Endothelial cell (in vitro differentiated cells): ENCODE measurements at places on chromosomes 13 and 19. TPM values are rescaled to one million over a fixed set of nuclear protein-coding genes. Genes with fewer than 3 reads are reported as not detected.

DNA sequence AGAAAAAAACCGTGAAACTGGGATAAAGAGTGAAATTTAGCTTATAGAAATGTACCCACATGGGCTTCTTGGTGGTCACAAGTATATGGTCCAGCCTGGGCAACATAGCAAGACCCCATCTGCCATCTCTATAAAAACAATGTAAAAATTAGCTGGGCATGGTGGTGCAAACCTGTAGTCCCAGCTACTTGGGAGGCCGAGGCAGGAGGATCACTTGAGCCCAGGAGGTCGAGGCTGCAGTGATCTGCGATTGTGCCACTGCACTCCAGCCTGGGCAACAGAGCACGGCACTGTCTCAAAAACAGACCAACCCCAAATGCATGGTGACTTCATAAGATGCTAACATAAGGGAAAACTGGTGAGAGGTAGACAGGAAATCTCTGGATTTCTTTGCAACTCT, 54.4 kb downstream of the GNG7 start:
- no peaks in the 10 kb centered on the region for H3K4me1 ChIP-seq
- H3K27me3 ChIP-seq = peaks cover 7% of the 10 kb centered on the region
- no peak for DNase-seq
- H3K4me3 ChIP-seq = no peak overlapping the region
- H3K27ac ChIP-seq = no peak overlapping the region

DNA sequence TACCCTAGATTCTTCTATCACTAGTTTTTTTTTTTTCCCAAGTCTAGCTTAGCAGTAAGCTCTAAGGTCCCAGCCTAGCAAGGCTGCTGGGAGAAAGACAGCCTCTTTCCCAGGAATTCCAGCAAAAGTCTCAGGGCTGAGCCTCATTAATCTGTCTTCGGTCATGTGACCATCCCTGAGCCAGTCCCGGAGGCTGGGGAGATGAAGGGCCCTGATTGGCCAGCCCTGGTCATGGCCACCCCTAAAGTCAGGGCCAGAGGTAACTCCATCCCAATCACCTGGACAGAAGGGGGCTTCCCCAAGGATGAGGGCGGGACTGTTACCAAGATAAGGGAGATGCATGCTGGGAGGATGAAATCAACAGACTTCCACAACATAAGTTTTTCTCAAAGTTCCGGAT, 43.3 kb downstream of the CCNE1 start:
- DNase-seq = no peak
- H3K4me1 ChIP-seq = peaks cover 3% of the 10 kb centered on the region
- no peaks in the 10 kb centered on the region for H3K36me3 ChIP-seq
- H3K27ac ChIP-seq = no peak overlapping the region

- H3K27ac ChIP-seq = no peak overlapping the region
- H3K36me3 ChIP-seq = no peaks in the 10 kb centered on the region
- H3K27me3 ChIP-seq = peaks cover 3% of the 10 kb centered on the region
Measured at GRCh38 chr13:51034906-51035305, 76.2 kb downstream of the C13orf42 start.

GRCh38 chr13:100515410-100515800, 73.2 kb downstream of the GGACT start:
- no peak for DNase-seq
- H3K4me3 ChIP-seq = no peak overlapping the region
- H3K27me3 ChIP-seq = peaks cover 2% of the 10 kb centered on the region
- peaks cover 14% of the 10 kb centered on the region for H3K4me1 ChIP-seq

- H3K27ac ChIP-seq = peak within 1 kb of the TSS; percentile 21
- peak within 1 kb of the TSS; percentile 89 for H3K4me3 ChIP-seq
- peaks cover 20% of the 10 kb centered on the region for H3K4me1 ChIP-seq
- H3K27me3 ChIP-seq = peaks cover 5% of the 10 kb centered on the region
- peak; percentile 55 for DNase-seq
- H3K36me3 ChIP-seq = peaks cover 7% of the 10 kb centered on the region
Measured at GRCh38 chr19:41376241-41376997, at the start of gene TMEM91. TSS of gene TMEM91 (plus strand) at chr19:41376533. CDS start at chr19:41378310, 1,777 bp downstream.

DNA sequence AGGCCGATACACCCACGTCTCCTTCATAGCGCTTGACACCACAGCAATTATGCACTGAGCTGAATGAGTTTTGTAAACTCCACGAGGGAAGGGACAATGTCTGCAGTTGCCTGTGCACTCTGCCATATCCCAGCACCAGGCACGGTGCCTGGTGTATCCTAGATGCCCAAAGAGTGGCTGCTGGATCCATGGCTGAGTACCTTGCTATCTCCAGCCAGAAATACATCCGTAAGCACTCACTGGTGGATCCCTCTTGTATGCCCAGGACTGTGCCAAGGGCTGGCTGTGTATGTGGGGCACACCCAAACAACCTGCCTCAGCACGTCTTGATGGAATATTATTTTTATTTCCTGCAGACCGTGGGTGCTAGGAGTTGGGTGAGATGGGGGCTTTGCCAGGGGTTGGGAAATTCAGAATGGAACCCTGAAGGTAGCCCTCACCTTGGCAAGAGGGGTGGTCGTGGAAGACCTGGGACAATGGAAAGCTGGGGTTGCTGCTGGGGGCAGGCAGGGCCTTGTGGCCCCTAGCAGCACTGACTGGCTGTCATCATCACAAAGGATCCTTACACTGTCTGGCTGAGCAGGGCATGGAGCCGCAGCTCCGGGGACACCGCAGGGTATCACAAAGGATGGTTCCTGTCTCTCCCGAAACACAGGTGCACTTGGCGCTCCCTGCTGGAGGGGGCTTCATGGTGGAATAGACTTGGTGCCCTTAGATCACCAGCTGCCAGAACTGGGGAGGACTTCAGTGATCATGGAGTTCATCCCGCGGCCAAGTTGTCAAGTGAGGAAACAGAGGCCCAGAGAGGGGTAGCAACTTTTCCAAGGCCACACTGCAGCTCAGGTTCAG, 131.3 kb downstream of the URI1 start:
- H3K4me3 ChIP-seq = no peak overlapping the region
- no peak overlapping the region for H3K27ac ChIP-seq
- H3K27me3 ChIP-seq = peaks cover 6% of the 10 kb centered on the region

- H3K4me3 ChIP-seq = no peak overlapping the region
- H3K27me3 ChIP-seq = no peaks in the 10 kb centered on the region
- peaks cover 26% of the 10 kb centered on the region for H3K36me3 ChIP-seq
- H3K27ac ChIP-seq = no peak overlapping the region
Measured at GRCh38 chr13:102617697-102618350, 21.0 kb downstream of the TPP2 start.

DNA sequence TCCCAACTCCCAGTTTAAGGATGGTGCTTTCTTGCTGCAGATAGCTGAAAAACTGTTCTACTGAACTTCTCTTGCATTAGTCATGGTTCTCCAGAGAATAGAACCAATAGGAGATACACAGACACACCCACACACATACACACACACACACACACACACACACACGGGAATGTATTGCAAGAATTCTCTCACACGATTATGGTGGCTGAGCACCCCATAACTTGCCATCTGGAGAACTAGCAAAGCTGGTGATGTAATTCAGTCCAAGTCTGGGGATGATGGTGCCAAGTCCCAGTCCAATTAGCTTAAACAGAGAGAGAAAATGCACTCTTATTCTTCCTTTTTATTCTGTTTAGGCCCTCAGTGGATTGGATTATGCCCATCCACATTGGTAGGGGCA, 643.9 kb downstream of the DIAPH3 start:
- no peak for DNase-seq
- no peak overlapping the region for H3K4me3 ChIP-seq
- no peaks in the 10 kb centered on the region for H3K36me3 ChIP-seq

DNA sequence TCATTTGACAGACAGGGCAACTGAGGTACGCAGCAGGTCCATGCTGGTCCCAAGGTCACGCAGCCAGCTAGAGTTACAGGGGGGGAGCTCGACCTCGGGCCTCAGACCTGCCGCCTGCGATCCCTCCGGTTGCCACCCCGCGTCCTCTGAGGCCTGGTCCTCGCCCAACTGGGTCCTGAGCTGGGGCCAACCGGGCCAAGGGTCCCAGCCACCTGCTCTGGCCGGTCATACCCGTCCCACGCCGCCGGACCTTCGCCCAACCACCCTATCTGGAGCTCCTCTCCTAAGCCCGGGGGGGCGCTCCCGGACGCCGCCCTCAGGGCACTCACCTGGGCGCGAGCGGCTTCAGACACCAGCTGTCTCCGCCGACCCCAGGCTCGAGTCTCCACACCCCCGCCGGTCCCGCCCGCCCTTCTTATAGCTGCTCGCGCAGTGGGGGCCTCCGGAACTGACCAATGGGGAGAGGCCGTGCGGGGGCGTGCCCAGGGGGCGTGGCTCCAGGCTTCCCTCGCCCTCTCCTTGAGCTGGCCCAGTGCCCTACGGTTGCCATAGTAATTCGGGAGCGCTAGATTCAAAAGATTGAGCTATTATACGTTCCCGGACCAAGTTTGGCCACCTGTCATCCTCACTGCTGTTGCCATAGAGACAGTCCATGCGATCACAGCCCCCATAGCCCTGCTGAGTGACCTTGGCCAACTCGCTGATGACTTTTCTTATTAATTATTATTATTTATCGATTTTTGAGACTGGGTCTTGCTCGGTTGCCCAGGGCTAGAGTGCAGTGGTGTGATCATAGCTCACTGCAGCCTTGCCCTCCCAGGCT, at the start of gene PLIN5:
Gene PLIN5 (minus strand): TSS at position 389 of the 823 bp plus-strand sequence. CDS start 1,150 bp downstream, outside the sequence.
- H3K4me3 ChIP-seq = no peak within 1 kb of the TSS
- H3K4me1 ChIP-seq = peaks cover 4% of the 10 kb centered on the region
- DNase-seq = peak; percentile 77
- no peaks in the 10 kb centered on the region for H3K36me3 ChIP-seq
- peak within 1 kb of the TSS; percentile 64 for H3K27ac ChIP-seq
- H3K27me3 ChIP-seq = peaks cover 3% of the 10 kb centered on the region

DNA sequence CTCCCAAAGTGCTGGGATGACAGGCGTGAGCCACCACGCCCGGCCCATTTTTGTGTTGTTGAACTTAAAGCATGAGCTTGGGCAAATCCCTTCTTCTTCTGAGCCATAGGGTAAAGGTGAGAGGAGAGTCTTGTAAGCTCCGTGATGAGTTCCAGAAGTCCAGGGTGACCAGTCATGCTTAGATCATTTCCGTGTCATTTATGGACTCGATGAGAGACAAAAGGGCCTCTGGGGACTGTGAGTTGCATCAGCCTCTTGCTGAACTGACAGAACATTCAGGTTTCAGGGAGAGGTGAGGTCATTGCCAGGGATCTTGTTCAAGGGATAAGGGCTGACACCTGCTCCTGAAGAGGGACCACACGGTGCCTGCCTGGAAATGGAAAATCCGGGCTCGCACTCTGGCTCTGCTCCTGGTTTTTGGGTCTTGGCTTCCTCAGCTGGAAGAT, 53.6 kb downstream of the GADD45B start:
- no peak overlapping the region for H3K27ac ChIP-seq
- H3K4me3 ChIP-seq = no peak overlapping the region
- no peak for DNase-seq
- peaks cover 3% of the 10 kb centered on the region for H3K36me3 ChIP-seq

- peaks cover 17% of the 10 kb centered on the region for H3K4me1 ChIP-seq
- H3K4me3 ChIP-seq = no peak overlapping the region
Measured at GRCh38 chr13:112160558-112160957, 93.6 kb downstream of the SOX1 start.

- peaks cover 48% of the 10 kb centered on the region for H3K4me1 ChIP-seq
- DNase-seq = no peak
- peak overlapping the region; percentile 96 for H3K27ac ChIP-seq
- peaks cover 7% of the 10 kb centered on the region for H3K36me3 ChIP-seq
- no peak overlapping the region for H3K4me3 ChIP-seq
Measured at GRCh38 chr13:33353210-33353609, 67.7 kb upstream of the STARD13 start.

- H3K4me3 ChIP-seq = no peak overlapping the region
- H3K27me3 ChIP-seq = peaks cover 14% of the 10 kb centered on the region
- H3K36me3 ChIP-seq = peaks cover 12% of the 10 kb centered on the region
Measured at GRCh38 chr19:32403291-32403995, 2.1 kb upstream of the DPY19L3 start.

DNA sequence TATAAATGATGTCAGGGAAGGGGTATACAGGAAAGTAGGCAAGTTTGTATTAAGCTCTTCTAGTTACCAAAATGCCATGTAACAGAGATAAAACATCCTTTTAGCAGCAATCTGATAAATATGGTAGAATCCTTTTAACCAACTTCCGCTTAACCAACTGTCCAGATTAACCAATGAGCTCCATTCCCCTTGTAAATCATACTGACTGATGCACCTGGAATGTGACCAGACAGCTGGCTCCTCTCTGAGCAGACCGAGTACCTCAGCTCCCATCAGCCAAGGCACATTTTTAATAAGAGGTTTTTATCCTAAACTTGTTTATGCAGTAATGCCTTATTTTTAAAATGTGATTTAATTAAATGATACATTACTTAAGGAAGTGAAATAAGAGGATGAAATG, 66.4 kb downstream of the KLF12 start:
- DNase-seq = no peak
- peaks cover 27% of the 10 kb centered on the region for H3K4me1 ChIP-seq
- no peaks in the 10 kb centered on the region for H3K36me3 ChIP-seq
- H3K27ac ChIP-seq = no peak overlapping the region
- H3K4me3 ChIP-seq = no peak overlapping the region

DNA sequence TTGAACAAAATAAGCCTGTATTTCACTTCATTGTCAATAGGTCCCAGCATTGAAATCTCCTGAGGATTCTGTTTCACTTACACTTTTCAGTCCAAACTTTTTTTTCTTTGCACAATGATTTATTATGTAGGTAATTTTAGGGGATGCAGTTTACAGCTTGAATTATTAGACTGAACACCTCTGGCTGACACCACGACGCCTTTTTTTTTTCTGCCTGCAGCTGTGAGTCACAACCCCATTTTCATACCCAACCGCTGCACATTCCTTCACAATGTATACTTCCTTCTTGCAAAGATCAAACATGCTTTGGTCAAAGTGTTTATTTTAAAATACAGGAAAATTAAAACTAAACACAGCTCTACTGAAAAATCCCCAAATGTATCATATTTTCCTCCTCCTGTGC, 11.4 kb downstream of the ZIC2 start:
- peaks cover 27% of the 10 kb centered on the region for H3K27me3 ChIP-seq
- no peak for DNase-seq
- peaks cover 4% of the 10 kb centered on the region for H3K36me3 ChIP-seq
- H3K27ac ChIP-seq = no peak overlapping the region

DNA sequence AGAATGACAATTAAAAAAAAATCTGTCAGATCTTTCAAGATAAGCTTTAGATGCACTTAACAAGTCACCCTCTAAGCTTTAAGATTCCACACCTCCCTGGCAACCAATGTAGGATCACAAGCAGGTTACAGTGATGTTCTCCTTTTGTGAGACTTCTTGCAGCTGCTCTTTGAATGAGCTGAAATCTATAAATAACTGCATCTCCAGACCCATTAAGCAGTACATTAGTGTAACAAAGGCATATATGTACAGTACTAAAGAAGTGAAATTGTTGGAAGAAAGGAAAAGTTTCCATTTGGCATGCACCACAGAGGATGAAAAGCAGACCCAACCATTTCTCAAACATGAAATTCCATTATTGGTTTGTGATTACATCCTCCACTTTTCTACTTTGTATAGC, 364.7 kb downstream of the ENOX1 start:
- no peaks in the 10 kb centered on the region for H3K27me3 ChIP-seq
- no peak overlapping the region for H3K27ac ChIP-seq
- no peak overlapping the region for H3K4me3 ChIP-seq
- H3K4me1 ChIP-seq = no peaks in the 10 kb centered on the region
- no peak for DNase-seq

Gene FLT3LG
- total RNA-seq = 1.4 TPM

Gene ZNF14
- 6.8 TPM for total RNA-seq

Gene CCDC70
- total RNA-seq = not detected

Gene NPAS1
- 1.0 TPM for total RNA-seq

Gene LPAR2
- total RNA-seq = 35.5 TPM

Gene TECR
- total RNA-seq = 116 TPM

Gene LRRC25
- not detected for total RNA-seq

Gene POMP
- total RNA-seq = 108 TPM
